ENCODE measurements at places on chromosomes 7 and 10.
A peak's percentile ranks its signal among the peaks of the same experiment; 100 is the strongest.

DNA sequence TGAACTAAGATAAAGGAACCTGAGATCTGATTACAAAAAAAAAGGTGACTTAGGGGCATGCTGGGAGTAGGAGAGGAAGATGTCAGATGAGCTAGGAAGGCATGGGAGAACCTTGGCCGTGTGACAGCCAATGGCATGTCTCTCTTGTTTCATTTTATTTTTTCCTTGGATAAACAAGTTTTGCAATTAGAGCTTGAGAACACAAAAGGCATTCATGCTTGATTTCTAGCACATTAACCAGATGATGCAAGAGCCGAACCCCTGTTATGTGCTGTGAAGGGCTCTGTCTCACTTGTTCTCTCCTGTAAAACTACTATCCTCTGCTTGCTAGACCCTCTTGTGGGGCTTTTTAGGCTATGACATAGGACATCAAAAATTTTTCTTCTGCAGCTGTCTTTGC lies 134.3 kb upstream of the ASAH2 start:
- no peak for DNase-seq

DNA sequence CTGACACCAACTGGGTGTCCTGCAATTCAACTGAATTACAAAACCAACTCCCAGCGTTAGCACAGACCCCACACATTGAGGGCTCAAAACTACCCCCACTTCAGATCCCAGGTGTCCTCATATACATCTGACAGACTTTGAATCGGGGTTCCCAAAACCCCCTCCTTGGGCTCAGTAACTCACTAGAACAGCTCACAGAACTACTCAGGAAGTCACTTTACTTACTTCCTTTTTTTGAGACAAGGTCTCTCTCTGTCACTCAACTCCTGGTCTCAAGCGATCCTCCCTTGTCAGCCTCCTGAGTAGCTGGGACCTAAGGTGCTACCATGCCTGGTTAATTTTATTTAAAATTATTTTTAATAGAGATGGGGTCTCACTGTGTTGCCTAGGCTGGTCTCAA lies 456.0 kb downstream of the SDK1 start:
- DNase-seq: no peak

DNA sequence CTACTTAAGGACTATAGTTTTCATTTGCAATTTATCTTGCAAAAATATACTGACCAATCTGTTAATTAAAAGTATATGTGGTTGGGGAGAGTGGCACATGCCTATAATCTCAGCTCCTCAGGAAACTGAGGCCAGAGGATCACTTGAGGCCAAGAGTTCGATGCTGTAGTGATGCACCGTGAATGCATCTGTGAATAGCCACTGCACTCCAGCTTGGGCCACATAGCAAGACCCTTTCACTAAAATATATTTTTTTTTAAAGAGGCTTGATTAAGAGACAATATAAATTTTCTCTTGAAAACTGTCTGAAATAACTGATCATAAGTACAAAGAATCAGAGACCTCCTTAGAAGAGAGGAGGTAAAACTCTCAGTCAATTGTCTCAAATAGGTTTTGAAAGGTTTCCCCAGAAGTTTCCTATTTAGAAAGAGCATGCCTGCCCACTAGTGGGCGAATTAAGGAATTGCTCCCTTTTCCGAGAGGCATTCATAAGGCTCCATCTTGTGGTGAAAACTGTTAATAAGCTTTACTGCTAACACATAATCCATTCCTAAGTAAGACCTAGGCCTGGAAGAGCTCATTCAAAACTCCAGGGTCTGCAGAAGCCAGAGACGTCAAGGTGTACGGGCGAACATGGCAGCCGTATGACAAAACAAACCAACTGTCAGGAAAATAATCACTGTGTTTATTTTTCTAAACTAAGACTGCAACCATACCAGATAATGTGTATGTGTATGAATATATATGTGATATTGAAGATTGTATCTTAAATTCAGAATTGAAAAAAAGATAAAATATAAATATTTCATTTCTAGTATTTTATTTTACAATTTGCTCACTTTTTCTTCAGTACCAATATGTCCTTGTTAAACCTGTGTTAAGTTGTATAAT lies 6.8 kb upstream of the TAS2R40 start:
- peak; percentile 37 for DNase-seq

DNA sequence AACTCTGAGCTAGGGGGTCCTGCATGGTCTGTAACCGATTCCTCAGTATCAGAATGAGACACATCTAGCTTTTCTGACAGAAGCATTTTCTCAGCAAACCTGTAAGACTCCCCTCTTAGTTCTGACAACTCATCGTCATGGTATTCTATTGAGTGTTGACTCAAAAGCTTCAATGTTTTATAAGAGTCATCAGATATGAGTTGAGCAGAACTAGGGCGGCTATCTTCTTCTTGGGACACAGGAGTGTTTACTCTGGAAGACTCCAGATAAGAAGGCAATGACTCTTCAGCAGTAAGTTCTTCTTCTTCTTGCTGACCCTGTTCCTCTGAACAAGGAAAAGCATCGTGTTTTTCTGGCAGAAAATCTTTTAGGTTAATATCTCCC lies 167.0 kb upstream of the CCDC6 start:
- DNase-seq: no peak

- no peak for DNase-seq
These were observed 8.0 kb downstream of the PWWP2B start for GRCh38 chr10:132404911-132405462.

GRCh38 chr10:43390333-43390732 lies 18.7 kb downstream of the HNRNPF start:
- no peak for DNase-seq

GRCh38 chr7:14936554-14936953 lies 34.0 kb upstream of the DGKB start:
- DNase-seq: no peak

DNA sequence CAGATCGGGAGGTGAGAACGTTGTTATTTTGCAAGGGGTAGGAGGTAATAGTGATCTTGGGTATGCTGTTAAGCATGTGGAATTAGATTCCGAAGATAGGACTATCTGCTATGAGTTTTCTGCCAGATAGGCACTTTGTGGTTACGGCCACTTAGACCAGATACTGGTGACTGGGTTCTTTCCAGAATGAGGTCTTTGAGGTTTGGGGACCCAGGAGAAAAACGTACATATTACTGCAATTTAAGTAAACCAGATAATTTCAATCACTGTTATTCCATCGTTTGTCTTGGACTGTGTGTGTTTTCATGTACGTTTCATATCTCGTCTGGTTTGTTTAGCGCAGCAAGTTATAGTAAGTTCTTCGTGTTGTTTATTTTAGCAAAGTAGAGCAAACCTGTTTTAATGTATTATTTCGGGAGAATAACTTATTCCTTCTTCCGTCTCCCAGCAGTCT lies 312 bp downstream of the ARL4A start:
- DNase-seq: no peak

GRCh38 chr7:140901941-140902302 lies 22.8 kb downstream of the BRAF start:
- no peak for DNase-seq

- DNase-seq: no peak
These were observed 3.9 kb downstream of the BBIP1 start for GRCh38 chr10:110915035-110915434.

DNA sequence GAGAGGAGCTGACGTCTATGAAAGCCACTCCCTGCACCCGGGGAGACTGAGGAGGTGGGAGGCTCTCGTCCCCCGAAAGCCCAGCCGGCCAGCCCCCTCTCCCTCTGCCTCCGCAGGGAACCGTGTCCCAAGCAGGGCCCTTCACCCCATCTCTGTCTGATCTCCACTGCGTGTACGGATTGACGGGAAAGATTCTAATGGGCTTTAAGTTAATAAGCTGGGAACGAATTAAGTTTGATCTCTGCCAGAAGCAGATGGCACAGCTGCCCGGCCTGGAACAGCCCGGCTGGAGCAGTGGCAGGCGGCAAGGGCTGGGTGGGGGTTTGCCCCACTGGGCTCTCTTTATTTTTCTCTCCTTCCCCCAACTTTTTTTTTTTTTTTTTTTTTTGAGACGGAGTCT lies 6.1 kb upstream of the SLC29A4 start:
- DNase-seq: no peak

DNA sequence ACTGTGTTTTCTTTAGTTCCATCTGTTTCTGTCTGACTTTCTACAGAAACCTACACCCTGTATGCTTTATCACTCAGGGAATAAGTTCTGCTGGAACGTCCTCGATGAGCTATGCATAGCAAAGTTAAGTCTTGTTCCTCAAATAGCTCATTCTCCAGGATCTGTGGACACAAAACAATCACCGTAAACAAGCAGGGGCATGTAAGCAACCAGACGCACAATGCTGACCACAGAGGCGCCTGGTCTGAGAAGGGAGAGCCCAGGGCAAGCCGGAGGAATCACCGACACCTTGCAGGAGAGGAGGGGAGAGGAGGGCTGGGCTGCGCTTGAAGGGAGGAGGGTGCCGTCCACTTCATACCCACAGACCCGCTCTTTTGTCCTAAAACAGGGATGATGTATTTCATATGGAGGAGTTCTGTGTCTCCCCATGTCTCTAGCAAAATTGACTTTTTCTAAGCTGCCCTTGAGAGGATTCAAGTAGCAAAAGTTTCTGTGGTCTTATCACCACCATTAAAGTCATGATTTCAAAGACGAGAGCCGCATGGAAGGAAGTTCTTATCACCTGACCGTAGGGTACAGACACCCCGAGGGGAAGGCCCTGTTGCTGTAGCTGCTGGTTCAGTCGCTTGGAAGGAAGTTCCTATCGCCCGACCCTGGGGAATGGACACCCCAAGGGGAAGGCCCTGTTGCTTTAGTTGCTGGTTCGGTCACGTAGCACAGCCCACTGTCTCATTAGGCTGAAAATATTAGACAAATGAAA lies 14.3 kb downstream of the CALML3 start:
- DNase-seq: no peak

DNA sequence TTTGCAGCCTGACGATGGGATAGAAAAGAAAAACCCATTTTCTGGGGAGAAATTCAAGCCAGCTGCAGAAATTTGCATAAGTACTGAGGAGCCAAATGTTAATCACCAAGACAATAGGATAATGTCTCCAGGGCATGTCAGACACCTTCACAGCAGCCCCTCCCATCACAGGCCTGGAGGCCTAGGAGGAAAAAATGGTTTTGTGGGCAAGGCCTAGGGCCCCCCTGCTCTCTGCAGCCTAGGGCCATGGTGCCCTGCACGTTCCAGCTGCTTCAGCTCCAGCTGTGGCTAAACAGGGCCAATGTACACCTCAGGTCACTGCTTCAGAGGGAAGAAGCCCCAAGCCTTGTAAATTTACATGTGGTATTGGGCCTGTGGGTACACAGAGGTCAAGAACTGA lies 158.2 kb downstream of the VWC2 start:
- no peak for DNase-seq

DNA sequence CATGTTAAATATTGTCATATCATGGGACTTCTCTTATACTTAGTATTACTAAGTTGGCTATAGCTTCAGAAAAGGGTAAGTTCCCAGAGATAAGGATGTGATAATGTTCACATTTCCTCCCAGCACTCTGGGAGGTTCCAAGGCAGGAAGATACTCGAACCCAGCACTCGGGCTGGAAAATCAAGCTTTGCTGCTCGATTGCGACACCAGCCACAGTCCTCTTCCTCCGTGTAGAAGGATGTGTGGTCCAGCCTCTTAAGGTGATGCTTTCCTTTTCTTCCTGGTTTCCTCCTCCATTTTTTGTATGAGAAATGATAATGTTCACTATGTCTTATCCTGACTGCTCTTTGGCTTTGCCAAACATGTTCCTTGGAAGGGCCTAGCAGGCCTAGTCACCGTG lies 3.2 kb downstream of the BMS1 start:
- DNase-seq: no peak

DNA sequence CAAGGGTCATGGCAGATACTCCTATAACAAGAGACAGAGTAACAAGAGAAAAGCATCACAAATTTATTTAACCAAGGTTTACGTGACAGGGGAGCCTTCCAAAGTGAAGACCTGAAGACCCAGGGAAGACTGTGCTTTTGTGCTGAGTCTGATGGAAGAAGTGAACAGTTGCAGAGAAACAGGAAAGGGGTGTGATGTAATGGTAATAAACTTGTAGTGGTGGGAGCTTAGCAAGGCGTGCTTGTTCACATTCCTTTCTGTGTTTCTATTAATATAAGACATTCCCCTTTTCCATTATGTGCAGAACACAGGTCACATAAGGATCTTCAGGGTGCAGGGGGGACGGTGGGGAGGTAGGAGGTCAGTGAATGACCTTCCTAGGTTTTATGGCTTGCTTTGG lies 25.5 kb upstream of the C10orf67 start:
- DNase-seq: no peak

DNA sequence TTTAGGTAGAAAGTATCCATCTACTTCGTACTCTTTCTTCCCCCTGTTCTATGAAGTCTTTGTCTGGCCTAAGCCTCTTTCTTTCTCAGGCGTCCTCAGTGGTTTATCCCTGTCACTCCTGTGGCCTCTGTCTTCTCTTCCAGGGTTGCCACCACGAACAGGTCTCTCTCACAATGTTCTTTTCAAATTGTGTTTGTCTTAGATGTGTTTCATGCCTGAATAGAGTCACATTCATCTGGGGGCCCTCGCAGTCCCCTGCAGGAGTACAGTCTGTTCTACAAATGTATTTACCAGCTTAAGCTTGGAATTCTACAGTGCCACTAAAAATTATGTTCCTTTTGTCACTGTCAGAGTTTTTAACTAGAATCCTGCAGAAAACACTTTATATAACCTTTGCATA lies 680.4 kb upstream of the FOXK1 start:
- DNase-seq: no peak

GRCh38 chr10:131833446-131834080 lies 67.2 kb upstream of the PPP2R2D start:
- no peak for DNase-seq

DNA sequence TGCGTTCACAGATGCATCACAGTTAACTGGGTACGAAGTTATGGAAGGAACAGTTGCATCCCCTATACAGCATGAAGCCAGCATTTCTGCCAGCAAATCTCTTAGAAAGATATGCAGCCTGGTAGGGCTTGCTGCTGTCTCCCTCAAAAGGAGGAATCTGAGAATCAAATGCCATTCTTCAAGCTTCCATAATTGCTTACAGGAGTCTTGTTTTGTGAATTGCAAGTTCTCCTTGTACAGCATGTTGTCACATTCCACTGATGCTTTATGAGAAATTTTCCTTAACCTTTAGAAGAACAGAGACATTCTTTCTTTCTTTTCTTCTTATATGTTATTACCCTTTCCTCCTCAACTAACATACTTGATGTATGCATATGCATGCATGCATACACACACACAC lies 134.6 kb downstream of the CHRM2 start:
- no peak for DNase-seq

Measured in NCI-H187 (cell line).